WTC11 (cell line): ENCODE measurements at places on chromosomes 2 and 18.

GRCh38 chr2:72183016-72183415 is 35.4 kb upstream of the CYP26B1 start:
- H3K4me1 ChIP-seq: peaks cover 15% of the 10 kb centered on the region
- H3K27ac ChIP-seq: no peak overlapping the region
- DNase-seq: no peak
- H3K27me3 ChIP-seq: no peaks in the 10 kb centered on the region
- H3K36me3 ChIP-seq: 0 out of 2 replicates have a peak, but pooled peaks cover 2% of the 10 kb centered on the region
- H3K4me3 ChIP-seq: no peak overlapping the region

GRCh38 chr2:42261518-42262195 is 92.5 kb downstream of the EML4 start:
- H3K27ac ChIP-seq: no peak overlapping the region
- peaks cover 9% of the 10 kb centered on the region; the same call in 1 of the 2 replicates for H3K36me3 ChIP-seq
- no peak overlapping the region for H3K4me3 ChIP-seq
- DNase-seq: no peak
- H3K27me3 ChIP-seq: no peaks in the 10 kb centered on the region

GRCh38 chr2:180690611-180691010 is 289.8 kb upstream of the UBE2E3 start:
- no peaks in the 10 kb centered on the region for H3K27me3 ChIP-seq
- H3K4me3 ChIP-seq: no peak overlapping the region
- H3K36me3 ChIP-seq: no peaks in the 10 kb centered on the region
- peaks cover 5% of the 10 kb centered on the region for H3K4me1 ChIP-seq
- no peak overlapping the region for H3K27ac ChIP-seq
- DNase-seq: no peak

DNA sequence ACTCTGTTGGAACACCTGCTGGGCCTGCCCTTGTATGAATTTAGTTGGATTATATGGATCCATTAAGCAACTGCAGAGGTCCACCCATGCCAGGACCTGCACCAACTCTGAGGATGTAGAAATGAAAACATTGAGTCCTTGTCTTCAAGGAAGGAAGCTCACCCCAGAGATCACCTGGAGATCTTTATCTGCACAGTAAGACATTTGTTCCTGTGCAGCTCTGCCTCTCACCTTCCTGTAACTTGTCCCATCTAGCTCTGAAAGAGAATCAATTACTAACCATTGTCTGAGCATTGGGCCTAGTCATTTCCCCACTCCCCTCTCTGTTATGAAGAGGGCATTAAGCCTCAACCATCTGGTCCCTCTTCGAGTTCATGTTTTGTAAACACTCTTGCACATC is 105.2 kb upstream of the YWHAQ start:
- no peaks in the 10 kb centered on the region; the same call in 1 of the 2 replicates for H3K27me3 ChIP-seq
- H3K36me3 ChIP-seq: peaks cover 18% of the 10 kb centered on the region
- no peak for DNase-seq
- no peak overlapping the region for H3K4me3 ChIP-seq
- no peaks in the 10 kb centered on the region for H3K4me1 ChIP-seq

- H3K4me1 ChIP-seq: peaks cover 6% of the 10 kb centered on the region; the same call in 1 of the 2 replicates
- peaks cover 27% of the 10 kb centered on the region for H3K36me3 ChIP-seq
- no peak overlapping the region for H3K4me3 ChIP-seq
These were observed 838.7 kb downstream of the CCDC85A start for GRCh38 chr2:57022496-57022895.

- H3K36me3 ChIP-seq: peaks cover 5% of the 10 kb centered on the region; the same call in 1 of the 2 replicates
- no peak for DNase-seq
- H3K27me3 ChIP-seq: no peaks in the 10 kb centered on the region
- H3K27ac ChIP-seq: no peak overlapping the region
- no peak overlapping the region for H3K4me3 ChIP-seq
- H3K4me1 ChIP-seq: peaks cover 11% of the 10 kb centered on the region
These were observed 30.0 kb upstream of the ITGAV start for GRCh38 chr2:186559848-186560247.

DNA sequence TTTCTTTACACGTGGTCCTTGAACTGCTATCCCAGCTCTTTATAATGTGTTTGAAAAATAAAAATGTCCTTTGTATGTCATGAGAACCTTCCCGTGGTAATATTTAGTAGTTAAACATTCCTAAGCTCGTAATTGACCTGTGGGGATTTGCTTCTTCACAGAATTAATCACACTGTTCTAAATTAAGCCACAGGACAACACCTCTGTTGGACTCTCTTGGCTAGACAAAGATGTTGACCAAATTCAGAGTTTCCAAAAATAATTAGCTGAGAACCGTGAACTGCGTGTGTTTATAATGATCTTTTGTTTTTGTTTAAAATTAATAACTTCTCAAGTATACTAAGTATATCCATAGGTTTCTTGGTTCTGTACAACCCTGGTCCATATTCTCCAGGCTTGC is 146.1 kb downstream of the GBX2 start:
- no peak overlapping the region for H3K4me3 ChIP-seq
- no peaks in the 10 kb centered on the region for H3K27me3 ChIP-seq
- H3K4me1 ChIP-seq: peaks cover 10% of the 10 kb centered on the region
- DNase-seq: no peak

DNA sequence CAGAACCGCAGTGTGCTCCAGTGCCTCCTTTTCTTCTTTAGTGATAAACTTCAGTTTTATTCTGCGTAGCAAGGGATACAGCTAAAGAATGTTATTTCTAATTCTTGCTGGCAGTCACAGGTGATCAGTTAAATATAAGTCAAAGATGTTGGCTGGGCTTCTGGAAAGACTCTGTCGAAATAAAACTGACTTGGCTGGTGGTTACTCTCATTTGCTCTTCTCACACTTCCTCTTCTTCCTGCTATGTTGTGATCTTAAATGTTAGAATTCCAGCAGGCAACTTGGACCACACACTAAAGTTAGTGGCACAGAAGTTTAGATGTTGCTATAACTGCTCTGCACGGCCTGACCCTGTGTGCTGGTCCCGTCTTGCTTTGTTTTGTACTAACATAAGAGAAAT is 278.6 kb downstream of the CDH19 start:
- H3K36me3 ChIP-seq: no peaks in the 10 kb centered on the region
- H3K4me3 ChIP-seq: no peak overlapping the region
- peaks cover 22% of the 10 kb centered on the region for H3K4me1 ChIP-seq
- no peak for DNase-seq

GRCh38 chr2:239343946-239344856 is 56.6 kb downstream of the HDAC4 start:
- peak overlapping the region; percentile 39; the same call in 1 of the 2 replicates for H3K27ac ChIP-seq
- H3K36me3 ChIP-seq: peaks cover 14% of the 10 kb centered on the region
- DNase-seq: no peak
- H3K4me3 ChIP-seq: no peak overlapping the region
- H3K27me3 ChIP-seq: no peaks in the 10 kb centered on the region

GRCh38 chr2:20241973-20242726 is 17.2 kb upstream of the SDC1 start:
- H3K27me3 ChIP-seq: no peaks in the 10 kb centered on the region; the same call in 1 of the 2 replicates
- no peaks in the 10 kb centered on the region for H3K36me3 ChIP-seq
- peaks cover 14% of the 10 kb centered on the region for H3K4me1 ChIP-seq
- H3K4me3 ChIP-seq: peak overlapping the region; percentile 31

GRCh38 chr2:46339676-46340459 is 42.7 kb downstream of the EPAS1 start:
- peaks cover 8% of the 10 kb centered on the region for H3K27me3 ChIP-seq
- H3K27ac ChIP-seq: no peak overlapping the region
- H3K36me3 ChIP-seq: no peaks in the 10 kb centered on the region
- no peak overlapping the region for H3K4me3 ChIP-seq
- peaks cover 31% of the 10 kb centered on the region for H3K4me1 ChIP-seq
- DNase-seq: no peak

DNA sequence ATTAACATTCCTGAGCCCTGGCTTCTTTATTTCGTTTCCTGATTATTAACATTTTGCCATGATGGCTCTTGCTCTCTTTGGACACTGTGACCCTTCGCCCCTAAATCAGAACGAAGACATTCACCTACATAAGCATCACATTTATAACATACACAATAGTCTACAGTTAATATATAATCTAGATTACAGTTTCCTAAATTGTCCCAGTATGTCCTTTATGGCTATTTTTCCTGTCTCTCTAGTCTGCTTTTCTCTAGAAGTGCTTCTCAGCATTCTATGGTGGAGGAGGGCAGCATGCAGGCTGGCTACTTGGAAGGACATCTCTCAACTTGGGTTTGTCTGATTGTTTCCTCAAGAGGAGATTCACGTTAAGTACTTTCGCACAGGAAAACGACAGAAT is 49.9 kb downstream of the FAM210A start:
- DNase-seq: no peak
- no peaks in the 10 kb centered on the region for H3K4me1 ChIP-seq
- H3K27ac ChIP-seq: no peak overlapping the region
- no peaks in the 10 kb centered on the region for H3K27me3 ChIP-seq
- peaks cover 38% of the 10 kb centered on the region for H3K36me3 ChIP-seq

GRCh38 chr2:239323447-239323846 is 77.4 kb downstream of the HDAC4 start:
- H3K27ac ChIP-seq: no peak overlapping the region
- H3K4me1 ChIP-seq: peaks cover 22% of the 10 kb centered on the region
- DNase-seq: no peak
- peaks cover 9% of the 10 kb centered on the region for H3K36me3 ChIP-seq

DNA sequence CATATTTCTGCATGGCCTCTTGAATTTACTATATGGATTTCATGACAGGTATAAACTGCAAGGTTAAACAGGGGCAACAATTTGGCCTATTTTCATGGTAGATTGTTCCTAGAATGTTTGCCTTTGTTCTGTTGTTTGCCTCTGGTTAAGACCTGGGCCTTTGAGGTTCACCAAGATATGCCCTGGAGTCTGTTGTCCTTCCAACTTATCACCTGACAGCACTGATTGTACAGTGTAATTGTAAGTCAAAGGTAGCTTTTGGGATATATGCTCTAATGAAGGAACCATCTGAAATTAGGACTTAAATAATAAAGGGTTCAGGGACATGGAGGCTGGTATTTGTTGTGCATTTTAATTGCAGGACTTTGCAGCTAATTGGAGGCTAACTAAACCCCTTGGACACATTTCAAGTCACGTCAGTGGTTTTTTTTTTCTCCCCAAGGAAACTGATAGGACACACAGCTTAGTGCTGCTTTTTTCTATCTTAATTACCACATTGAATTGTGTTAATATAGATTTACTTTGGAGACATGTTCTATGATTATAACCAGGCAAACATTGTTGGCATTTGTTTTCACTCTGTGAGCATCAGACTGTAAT is 771.2 kb upstream of the LINC00305 start:
- peaks cover 3% of the 10 kb centered on the region for H3K4me1 ChIP-seq
- H3K27ac ChIP-seq: no peak overlapping the region
- H3K4me3 ChIP-seq: no peak overlapping the region
- H3K27me3 ChIP-seq: no peaks in the 10 kb centered on the region
- no peak for DNase-seq

- peaks cover 26% of the 10 kb centered on the region for H3K4me1 ChIP-seq
- H3K27ac ChIP-seq: no peak overlapping the region
- H3K4me3 ChIP-seq: no peak overlapping the region
- H3K27me3 ChIP-seq: no peaks in the 10 kb centered on the region
- DNase-seq: no peak
These were observed 55.0 kb downstream of the INPP5D start for GRCh38 chr2:233115121-233115520.

DNA sequence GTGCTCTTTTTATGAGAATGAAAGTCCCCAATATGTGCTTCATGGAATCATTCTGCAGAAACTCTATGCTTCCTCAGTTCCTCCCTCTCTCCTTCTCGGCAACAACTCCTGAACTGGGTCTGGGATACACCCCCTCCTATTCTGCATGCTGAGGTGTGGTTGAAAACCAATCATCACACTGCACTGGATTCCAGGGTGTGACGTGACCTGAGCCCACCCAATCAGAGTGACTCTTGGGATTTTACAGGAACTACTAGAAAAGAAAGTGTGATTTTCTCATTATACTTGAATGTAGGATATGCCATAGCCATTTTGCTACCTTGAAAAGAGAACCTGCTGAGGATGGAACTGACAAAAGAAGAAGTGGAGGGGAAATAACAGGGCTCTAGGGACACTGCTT is 36.3 kb downstream of the ACVR1 start:
- no peaks in the 10 kb centered on the region for H3K36me3 ChIP-seq
- H3K4me1 ChIP-seq: peaks cover 69% of the 10 kb centered on the region
- H3K27ac ChIP-seq: peak overlapping the region; percentile 92
- no peaks in the 10 kb centered on the region for H3K27me3 ChIP-seq
- H3K4me3 ChIP-seq: no peak overlapping the region
- no peak for DNase-seq

DNA sequence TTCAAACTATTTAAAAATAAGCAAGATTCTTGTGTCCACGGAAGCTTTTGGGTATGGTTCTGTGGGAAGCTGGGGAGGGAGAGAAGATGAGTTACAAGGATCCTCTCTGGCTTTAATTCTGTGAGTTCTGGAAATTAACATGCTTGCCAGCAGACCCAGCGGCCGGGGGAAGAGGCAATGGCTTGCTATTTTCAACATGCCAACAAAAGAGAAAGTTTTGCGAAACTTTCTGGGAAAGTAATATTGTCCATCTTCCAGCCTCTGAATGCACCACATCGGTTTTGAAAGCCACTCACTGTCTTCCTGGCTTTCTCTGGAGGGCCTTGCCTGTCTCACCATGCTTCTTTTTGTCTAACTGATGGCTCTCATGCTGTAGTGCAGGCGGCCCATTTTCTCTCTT is 85.7 kb downstream of the EN1 start:
- H3K4me1 ChIP-seq: peaks cover 9% of the 10 kb centered on the region
- no peaks in the 10 kb centered on the region for H3K36me3 ChIP-seq
- H3K27ac ChIP-seq: no peak overlapping the region
- H3K27me3 ChIP-seq: peaks cover 39% of the 10 kb centered on the region
- H3K4me3 ChIP-seq: no peak overlapping the region
- no peak for DNase-seq
